ENCODE measurements at places on chromosomes 2 and 18.

DNA sequence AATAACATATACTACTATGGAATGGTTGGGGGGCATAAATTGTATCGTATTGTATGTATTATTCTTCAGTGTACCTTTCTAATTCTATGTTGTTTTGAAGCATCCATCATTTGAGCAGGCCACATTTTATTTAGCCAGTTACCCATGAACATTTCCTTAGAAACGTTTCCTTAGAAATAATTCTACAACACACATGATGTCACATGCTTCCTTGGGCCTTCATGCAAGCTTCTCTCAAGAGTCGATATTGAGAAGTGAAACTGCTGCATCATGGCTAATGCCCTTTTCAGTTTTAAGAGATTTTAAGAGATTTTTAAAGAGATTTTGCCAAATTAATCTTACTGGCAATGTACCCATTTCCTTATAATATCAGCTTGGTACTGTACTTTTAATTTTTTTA, 63.9 kb downstream of the ALPK2 start:
- DNase-seq, result no peak

DNA sequence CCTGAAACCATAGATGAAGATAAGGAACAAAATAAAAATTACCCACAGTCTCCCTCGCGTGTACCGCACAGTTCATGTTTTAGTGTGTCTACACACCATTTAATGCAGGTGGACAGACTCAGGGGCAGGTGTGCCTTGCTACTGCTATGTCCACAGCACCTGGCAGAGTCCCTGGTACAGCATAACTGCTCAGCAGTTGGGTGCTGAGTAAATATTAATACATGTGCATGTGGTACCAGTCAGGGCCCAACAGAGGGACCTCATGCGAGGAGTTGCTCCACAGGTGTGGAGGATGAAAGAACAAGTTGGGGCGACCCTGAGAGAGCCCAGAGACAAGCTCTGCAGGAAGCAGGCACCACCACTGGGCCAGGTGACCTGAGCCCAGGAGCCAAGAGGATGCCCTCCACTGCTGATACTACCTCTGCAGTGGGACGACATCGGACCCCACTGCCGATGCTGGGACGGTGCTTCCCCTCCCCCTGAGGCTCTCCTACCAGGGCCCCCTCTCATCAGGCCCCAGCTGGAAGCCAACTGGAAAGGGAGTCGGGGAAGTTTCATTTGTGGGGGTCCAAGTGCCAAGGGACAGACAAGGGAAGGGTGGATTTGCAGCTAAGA, 100.8 kb downstream of the NEDD4L start:
- no peak for DNase-seq

DNA sequence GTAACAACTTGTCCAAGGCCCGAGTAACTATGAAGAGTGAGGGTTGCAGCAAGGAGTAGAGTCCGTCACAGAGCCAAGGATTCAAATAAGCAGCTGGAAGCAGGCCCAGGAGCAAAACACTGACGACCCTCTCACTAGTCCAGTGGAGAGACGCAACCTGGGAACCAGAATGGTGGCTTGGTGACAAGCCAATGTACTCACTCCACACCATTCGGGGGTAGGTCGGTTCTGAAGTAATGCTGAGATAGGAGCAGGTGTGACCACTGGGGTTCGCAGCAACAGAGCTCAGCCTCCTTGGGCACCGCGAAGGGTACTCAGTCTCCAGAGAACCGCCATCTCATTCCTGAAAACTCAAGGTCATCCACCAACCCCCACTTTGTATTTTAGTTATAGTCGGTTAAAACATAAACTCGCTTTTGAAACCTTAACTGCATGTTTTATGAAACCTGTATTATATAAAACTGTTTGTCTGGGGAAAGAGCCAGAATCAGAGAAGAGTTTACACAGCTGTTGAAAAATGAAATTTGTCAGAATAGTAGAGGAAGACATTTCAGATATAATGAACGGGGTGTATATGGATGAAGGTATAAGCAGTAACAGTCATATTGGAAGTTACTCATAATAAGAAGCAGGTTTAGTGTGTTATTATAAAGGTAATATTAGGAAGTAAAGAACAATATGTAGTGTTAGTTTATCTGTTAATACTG, 8.6 kb downstream of the ANKRD62 start:
- DNase-seq, result no peak

- no peak for DNase-seq
Observed at GRCh38 chr2:24190503-24190902, 15.7 kb downstream of the FAM228A start.

DNA sequence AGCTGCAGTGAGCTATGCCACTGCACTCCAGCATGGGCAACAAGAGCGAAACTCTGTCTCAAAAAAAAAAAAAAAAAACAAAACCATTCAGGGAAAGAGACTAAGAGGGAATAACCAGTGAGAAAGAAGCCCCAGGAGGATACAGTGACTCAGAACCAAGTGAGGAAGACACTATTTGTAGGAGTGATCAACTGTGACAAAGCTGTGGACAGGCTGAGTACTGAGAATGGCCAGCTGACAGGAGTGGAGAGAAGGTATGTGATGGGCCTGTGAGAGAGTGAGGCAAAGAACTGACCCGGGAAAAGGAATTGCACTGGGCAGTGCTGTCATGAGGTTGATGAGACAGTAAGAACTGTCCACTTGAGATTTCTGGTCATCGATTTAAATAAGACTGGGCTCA, 6.7 kb upstream of the LCT start:
- DNase-seq, result no peak

DNA sequence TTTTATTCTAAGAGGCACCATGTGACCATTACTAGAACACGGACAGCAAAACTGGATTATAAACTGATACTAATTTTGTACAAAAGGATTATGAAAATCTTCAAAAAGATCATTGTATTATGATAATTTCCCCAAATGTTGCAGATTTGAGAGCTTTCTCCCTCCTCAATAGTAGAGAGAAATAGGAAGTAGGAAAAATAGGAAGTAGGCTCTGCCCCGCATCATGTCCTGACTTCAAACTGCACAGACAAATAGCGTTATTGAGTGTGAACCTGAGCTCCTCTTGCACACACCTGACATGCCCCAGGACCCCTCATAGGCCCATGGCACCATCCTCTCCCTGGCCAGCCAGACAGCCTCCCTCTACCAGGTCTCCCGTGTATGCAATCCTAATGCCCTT, 25.4 kb downstream of the CHRNA1 start:
- DNase-seq, result no peak

DNA sequence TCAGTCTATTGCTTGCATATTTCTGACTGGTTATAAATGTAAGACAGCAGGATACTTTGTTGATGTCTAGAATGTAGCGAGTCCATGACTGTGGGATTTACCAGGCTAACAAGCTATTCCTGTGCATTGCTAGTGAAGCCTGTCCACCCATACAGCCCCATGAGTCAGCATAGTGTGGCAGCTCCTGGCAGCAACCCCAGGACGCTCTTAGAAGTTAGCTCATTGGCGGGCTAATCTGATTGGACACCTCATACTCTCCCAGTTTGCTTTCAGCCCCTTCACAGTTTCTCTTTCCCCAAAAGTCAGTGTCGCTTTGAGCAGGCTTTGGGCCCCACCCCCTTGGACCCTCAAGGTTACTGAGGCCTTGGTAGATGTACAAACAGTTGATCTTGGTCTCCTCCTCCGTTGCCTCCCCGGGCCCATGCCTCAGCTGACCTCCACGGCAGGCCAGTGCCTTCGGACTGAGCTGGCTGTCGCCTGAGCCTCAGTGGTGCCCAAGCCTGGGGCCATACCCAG, 48.0 kb downstream of the COA5 start:
- no peak for DNase-seq

- no peak for DNase-seq
Observed at GRCh38 chr2:28227498-28227897, 165.2 kb upstream of the FOSL2 start.

- no peak for DNase-seq
Observed at GRCh38 chr2:23460228-23460627, 75.2 kb downstream of the KLHL29 start.

- DNase-seq, result no peak
Observed at GRCh38 chr18:31684279-31685096, at the start of gene B4GALT6. B4GALT6 (minus strand) TSS chr18:31684581; CDS start chr18:31684426, 155 bp downstream.

- DNase-seq, result no peak
Observed at GRCh38 chr2:9483107-9483506, 8.8 kb downstream of the IAH1 start.

GRCh38 chr2:55017880-55018279, 32.4 kb downstream of the RTN4 start:
- DNase-seq, result no peak

- DNase-seq, result no peak
Observed at GRCh38 chr2:138766464-138766863, 13.7 kb downstream of the NXPH2 start.

- DNase-seq, result no peak
Observed at GRCh38 chr2:18161681-18162080, 283.2 kb downstream of the KCNS3 start.

DNA sequence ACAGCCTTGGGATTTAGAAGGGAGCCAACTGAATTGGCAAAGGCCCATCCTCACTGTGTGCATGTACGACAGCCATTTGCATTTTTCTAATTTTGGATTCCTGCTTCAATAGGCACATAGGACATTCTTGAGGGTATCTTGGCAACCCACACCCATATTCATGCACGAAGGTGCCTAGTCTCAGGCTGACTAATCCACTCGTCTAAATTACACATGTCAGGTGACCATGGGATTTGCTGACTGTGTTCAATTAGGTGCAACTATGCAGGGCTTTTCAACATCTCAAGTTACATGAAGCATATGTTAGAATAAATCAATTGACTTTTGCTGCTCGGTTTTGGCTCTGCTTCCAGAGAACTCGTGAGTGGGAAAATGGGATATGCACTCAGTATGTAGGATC, 249.7 kb downstream of the SP3 start:
- DNase-seq, result no peak

DNA sequence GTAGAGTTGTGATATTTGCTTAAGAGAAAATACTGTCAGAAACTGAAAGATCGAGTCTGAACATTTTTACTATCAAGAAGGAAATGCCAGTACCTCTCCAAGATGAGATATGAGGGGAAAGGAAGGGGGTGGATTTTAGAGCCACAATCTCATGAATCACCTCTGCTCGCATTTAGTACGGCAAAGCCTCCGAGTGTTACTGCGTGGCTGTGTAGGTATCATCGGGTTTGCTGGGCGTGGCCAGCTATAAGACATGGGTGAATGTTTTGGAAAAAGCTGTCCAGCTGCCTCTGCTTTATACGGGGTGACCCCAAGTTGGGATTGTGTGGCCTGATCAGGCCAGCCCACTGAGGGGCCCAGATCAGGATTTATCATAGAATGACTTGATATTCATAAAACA, 826.4 kb downstream of the SOCS6 start:
- no peak for DNase-seq

DNA sequence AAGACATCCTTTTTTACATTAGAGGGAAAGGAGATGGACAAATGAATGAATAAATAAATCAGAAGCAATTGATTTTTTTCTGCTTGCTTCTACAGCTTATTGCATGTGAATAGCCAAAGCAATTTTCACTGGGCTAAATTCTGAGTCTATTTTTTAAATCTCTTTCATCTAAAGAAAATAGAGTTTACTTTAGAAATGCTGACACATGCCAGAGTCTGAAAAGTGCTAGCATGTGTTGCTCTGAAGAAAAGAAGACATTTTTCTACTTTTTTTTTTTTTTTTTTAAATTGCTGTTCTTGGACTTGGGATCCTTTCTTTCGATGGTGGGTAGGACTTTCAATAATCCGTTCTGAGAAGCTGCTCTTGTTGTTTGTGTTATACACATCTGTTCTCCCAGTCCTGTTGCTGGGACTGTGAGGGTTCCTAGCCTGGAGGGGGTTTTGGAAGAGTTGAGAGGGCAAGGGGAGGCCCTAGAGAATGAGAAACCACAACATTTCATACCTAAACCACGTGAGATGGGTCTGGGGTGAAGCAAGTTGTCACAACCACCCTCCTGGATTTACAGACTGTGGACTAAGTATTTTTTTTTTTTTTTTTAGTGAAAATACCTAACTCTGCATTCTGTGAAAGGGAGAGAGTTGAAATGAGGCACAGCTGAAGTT, 193.5 kb downstream of the PRKCE start:
- DNase-seq, result no peak

Measured in hypothalamus (tissue), 51 donors.